GM03348 (cell line): ENCODE measurements at places on chromosomes 6 and 20.

- DNase-seq, result no peak
Measured at GRCh38 chr6:30966154-30966553, 17.4 kb upstream of the MUC21 start.

GRCh38 chr20:17502105-17502504, 29.1 kb downstream of the BFSP1 start:
- DNase-seq, result no peak

DNA sequence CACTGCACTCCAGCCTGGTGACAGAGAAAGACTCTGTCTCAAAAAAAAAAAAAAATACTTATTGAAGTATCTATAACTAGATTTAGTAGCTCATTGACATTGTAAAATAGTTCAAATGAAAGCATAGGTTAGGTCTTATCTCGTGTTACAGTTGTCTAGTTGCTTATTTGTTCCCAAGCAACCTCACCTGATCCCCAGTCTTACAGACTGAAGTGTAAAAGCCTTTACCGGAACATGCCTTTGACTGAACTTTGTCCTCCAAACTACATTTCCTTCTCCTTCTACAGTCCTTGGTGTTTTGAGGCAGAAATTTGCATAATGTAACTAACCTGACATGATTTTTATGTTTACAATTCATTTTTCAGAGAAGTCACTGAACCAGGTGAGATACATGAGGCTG, 61.0 kb downstream of the PKIB start:
- DNase-seq, result no peak

DNA sequence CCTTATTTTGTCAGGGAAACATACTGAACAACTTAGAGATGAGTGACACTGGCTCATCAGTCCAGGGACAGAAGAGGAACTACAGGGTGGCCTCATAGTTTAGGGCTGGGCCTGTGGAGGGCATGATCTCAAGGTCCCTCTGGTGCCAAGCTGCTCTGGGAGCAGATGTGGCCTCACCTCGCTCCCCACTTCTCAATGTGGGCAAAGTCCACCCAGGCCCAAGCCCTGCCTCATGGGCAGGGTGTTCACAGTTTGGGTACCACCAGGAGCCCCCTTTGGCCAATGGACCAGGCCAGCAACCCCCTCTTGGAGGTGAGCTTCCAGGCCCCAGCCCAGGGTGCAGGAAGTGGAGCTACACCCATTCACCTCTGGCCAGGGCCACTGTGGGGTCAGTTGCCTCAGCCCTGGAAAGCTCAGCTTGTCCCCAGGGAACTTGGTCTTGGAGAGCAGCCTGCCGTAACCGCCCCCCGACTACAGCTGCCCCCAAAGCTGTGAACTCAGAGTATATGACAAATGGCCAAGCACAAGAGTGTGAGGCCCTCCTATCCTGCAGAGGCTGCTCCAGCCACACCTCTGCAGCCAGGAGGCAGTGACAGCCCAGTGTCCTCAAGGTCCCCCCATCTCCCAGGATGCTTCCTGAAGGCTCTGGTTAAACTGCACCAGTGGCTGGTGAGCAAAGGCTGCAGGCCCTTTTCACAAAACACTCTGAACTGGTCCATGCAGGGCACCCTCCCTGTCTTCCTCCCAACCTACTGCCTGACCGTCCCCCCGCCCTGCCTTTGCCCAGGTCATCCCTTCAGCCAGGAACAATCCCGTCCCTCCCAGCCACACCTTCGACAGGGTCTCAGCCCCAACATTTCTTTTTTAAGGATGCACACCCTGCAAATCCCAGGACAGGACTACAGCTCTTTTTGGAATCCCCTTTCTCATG, 3.6 kb downstream of the ADISSP start:
- no peak for DNase-seq

DNA sequence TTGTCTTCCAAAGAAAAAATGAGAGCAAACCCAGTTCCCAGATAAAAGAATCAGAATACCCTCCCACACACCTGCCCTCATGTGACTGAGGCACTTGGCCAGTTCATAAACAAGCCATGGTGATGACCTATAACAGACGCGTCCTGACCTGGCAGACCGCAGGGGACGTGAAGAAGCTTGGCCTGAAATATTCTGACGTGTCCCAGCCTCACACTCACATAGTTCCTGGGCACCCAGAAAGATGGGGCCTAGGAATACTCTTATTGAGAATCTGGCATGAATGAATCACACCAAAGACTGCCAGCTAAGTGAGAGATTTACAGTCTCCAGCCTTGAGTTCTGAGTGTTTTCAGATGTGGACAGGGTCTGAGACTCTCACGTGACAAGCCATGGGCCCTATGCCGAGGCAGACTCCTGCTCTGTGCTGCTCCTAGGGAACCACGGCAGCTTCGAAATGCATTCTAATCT, 17.2 kb upstream of the MAP3K4 start:
- DNase-seq, result peak; percentile 81
